GM18507 (cell line): ENCODE measurements at places on chromosomes 4 and X.

GRCh38 chr4:7581477-7581876 lies 146.7 kb upstream of the PSAPL1 start:
- no peak for DNase-seq

GRCh38 chr4:88989990-88990389 lies 67.0 kb downstream of the FAM13A start:
- DNase-seq = no peak

GRCh38 chr4:2882341-2882740 lies 38.7 kb downstream of the ADD1 start:
- DNase-seq = no peak

GRCh38 chr4:13182133-13182532 lies 302.0 kb downstream of the RAB28 start:
- DNase-seq = no peak

- DNase-seq = no peak
These were observed 47.2 kb downstream of the STARD8 start for GRCh38 chrX:68694435-68695205.

DNA sequence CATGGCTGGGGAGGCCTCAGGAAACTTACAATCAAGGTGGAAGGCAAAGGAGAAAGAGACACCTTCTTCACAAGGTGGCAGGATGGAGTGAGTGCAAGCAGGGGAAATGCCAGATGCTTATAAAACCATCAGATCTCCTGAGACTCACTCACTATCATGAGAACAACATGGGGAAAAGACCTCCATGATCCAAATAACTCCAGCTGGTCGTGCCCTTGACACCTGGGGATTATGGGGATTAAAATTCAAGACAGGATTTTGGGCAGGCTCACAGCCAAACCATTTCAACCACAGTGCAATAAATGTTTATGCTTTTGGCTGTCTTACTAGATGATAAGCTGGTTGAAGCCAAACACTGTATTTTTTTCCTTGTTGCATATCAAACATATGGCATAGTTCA lies 1112.4 kb downstream of the STIM2 start:
- DNase-seq = no peak

DNA sequence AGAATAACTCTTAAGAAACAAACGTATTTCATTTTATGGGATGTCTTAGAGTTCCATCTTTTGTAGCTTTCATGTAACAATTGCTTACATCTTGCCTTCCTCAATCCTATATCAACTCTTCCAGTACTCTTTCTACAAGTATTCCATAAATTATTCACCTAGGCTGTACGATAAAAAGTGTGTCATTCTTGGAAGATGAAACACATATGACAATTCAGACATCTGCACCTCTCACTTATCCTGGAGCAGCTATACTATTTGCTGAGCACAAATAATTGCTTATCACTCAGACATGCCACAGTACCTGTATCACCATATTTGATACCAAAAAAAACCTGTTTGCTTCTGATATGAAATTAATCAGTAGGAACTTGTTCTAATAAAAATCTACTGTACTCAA lies 1.0 kb downstream of the POF1B start:
- DNase-seq = no peak

DNA sequence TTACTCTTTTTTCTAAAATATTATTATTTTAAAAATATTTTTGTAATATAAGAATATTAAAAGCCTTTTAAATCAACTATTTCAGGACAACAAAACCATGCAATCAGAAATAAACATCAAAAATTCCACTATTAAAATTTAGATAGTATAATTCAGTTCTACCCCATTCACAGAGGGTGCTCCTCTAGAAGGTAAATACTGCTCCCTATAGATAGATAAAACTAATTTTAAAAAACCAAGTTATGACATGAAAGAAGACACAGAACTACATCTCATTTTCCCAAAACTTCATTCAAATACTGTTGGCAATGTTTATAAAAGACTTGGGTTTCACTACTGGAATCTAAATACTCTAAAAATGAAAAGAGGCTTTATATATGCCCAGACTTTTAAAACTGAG lies 219.3 kb downstream of the SPOCK3 start:
- DNase-seq = no peak

GRCh38 chrX:63835361-63835760 lies 50.3 kb upstream of the ARHGEF9 start:
- no peak for DNase-seq

DNA sequence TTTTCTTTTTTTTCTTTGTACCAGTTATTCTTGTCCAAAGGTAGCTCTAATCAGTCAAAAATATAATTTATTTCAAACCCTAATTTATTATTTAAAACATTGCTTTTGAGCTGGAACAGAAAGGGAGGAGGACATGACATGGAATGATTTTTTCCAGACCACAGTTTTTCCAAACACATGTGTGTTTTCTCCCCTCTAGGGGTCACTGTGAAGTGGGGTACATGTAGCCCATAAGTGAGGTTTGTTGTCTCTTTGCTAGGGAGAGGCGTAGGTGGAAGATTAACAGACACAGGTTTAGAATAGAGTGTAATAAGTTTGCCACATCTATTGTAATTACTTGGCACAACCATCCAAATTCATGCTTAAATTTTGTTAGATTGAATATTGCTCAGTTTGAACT lies 83.0 kb downstream of the TNIP2 start:
- no peak for DNase-seq

- no peak for DNase-seq
These were observed 45.8 kb upstream of the ARSJ start for GRCh38 chr4:114025176-114025777.

- no peak for DNase-seq
These were observed 301.6 kb downstream of the NAF1 start for GRCh38 chr4:162865102-162865501.

DNA sequence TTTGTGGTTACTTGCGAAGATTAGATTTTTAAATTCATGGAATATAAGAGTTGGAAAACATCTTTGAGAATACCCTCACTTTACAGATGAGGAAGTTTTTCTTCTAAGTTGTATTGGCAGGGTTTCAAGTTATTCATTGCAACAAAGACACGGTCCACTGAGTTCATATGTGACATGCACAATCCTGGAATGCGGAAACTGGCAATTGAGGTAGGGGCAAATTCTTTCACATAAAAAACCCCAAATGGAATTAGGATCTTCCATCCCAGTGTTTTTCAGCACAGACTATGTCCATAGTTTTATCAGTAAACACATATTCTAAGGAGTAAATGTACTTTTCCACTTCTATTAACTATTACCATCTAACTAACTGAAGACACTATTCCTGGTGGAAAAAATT lies 81.8 kb upstream of the NAP1L5 start:
- no peak for DNase-seq

- peak; percentile 18 for DNase-seq
These were observed 114.3 kb downstream of the GABRB1 start for GRCh38 chr4:47145630-47146029.

GRCh38 chr4:187996502-187997177 lies 1.1 kb downstream of the ZFP42 start:
- DNase-seq = no peak

DNA sequence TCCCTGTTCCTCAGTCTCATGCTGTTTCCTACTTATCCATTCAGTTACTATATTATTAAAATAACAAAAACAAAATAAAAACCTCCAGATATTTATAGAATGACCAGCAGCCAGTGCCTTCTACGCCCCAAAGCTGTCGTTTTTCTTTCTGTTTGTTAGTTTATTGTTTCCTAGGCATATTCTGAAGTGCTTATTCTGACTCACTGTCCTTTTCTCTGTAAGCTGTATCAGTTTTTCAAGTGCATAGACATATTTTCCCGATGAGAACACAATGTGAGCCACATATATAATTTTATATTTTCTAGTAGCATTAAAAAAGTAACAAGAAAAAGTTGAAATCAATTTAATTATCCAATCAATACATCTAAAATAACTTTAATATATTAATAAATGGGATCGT lies 2158.6 kb upstream of the TENM3 start:
- DNase-seq = no peak

- no peak for DNase-seq
These were observed 31.3 kb downstream of the EMCN start for GRCh38 chr4:100486496-100486895.

- no peak for DNase-seq
These were observed 330.5 kb upstream of the ZFP42 start for GRCh38 chr4:187665086-187665485.

GRCh38 chr4:108148316-108148715 lies 20.4 kb downstream of the LEF1 start:
- no peak for DNase-seq

DNA sequence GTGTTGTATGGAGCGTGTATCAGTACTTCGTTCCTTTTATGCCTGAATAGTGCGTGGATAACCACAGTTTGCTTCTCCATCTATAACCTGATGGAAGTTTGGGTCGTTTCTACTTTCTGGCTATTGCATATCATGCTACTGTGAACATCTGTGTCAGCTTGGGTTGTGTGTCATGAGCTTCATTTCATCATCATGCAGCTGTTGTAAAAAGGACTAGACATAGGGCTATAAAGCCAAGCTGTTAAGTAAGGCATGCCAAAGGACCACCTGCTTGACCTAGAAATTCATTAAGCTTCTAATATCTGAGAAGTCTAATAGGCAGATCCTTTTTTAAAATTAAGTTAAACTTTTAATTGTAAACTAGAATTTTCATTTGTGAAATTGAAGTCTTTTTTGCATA lies 18.4 kb downstream of the SMS start:
- DNase-seq = no peak

DNA sequence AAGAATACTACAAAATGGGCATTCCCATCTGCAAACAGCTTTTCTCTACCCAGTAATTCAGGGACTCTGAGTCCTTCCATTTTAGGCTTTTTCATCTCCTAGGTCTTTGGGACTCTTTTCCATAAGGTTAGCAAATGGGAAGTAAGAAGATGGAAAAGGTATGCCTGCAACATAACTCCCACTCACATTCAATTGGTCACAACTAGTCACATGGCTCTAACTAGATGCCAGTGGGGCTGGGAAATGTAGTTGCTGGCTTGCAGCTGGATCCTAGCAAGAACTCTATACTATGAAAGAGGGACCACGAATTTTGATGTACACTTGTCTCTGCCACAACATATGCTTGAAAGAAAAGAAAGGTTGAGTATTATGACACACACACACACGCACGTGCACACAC lies 954.9 kb upstream of the FTHL17 start:
- no peak for DNase-seq

DNA sequence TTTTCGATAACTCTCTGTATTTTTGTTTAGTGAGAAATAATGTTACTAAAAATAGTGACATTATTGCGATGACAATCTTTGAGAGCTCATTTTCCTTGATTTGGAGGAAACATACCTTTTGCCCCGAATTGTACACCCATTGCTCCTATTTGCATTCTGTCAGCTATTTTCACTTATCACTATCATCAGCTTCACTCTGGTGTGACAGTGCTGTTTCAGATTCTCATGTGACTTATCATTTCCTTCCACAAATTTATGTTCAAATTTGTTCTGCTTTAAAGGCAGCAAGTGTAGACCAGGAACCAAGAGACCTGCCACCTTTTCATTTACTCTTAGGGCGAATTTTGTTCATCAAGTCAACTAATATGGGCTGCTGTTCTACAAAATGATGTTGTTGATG lies 179.4 kb downstream of the RBM46 start:
- DNase-seq = no peak

- DNase-seq = no peak
These were observed 70.2 kb downstream of the CXXC4 start for GRCh38 chr4:104424475-104424941.

- no peak for DNase-seq
These were observed 94.4 kb downstream of the SOWAHB start for GRCh38 chr4:76803522-76803921.

DNA sequence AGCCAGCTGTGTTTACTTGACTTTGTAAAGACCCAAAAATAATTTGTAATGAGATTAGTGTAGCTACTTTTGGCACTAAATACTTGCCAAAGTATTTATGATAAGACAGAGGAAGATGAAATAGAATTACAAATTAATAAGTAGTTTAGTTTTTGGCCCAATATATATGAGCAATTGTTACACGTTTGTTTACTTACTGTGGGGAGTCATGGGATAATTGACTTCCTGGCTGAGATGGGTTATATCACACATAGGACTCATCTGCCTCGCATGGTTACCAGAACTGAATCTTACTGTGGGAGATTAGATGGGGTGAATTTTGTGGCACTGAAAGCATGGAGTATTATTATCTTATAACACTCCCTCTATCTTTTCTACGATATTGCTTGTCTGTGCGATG lies 66.6 kb downstream of the INTS12 start:
- DNase-seq = no peak

- DNase-seq = no peak
These were observed 148.3 kb upstream of the PACRGL start for GRCh38 chr4:20552004-20552403.

DNA sequence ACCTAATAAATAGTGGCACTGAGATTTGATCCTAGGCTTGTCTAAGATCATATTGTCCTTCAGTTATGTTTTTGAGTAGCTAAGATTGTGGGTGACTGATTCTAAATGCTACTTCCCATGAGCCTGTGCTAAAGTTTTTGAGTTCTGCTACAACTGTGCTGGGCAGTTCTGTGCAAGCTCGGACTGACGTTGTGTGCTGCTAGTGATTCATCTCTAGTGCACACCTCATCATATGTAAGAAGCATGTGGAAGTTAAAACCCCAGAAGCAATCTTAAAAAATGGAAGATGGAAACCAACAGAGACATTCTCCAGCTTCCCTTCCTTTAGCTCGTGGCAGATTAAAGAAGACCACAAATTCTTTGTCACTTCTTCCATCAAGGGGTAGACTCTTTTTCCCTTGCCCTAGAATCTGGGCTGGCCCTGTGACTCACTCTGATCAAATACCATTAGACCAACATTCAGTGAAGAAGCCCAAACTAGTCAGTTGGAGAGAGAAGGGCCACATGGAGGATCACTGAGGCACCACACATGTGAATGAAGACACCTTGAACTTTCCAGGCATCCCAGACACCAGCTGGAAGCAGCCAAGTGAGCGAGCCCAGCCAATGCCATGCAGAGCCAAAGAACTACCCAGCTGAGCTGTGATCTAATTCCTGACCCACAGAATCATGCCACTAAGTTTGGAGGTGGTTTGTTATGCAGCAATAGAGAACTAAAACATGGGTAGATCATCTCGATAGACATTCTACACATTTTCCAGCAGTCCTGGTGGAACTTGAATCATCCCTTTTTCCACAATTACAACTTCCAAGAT lies 16.8 kb downstream of the ARHGAP6 start:
- no peak for DNase-seq
